Aortic smooth muscle cell (primary cell): ENCODE measurements at places on chromosomes 3 and 15. TPM values are rescaled to one million over a fixed set of nuclear protein-coding genes. Genes with fewer than 3 reads are reported as not detected.

SAMMSON gene
- not detected in 2 replicates for total RNA-seq

FBXW12 gene
- not detected in 2 replicates for total RNA-seq

SYNPR gene
- total RNA-seq, result not detected in 2 replicates

EXD1 gene
- not detected in 2 replicates for total RNA-seq

ADCY5 gene
- total RNA-seq, result under 0.01 and 0.13 TPM in 2 replicates

C3orf52 gene
- 4.0 and 4.8 TPM in 2 replicates for total RNA-seq

ACP3 gene
- total RNA-seq, result not detected in 2 replicates

PLIN1 gene
- 0.12 and 0.26 TPM in 2 replicates for total RNA-seq

DNASE1L3 gene
- total RNA-seq, result not detected in 2 replicates

ZBED2 gene
- total RNA-seq, result 0.12 and 0.13 TPM in 2 replicates

ONECUT1 gene
- not detected in 2 replicates for total RNA-seq

RHOV gene
- total RNA-seq, result 0.06 TPM in 1 of 2 replicates, not detected in the other

ANKDD1A gene
- 6.7 and 7.3 TPM in 2 replicates for total RNA-seq

PTX3 gene
- 194 and 257 TPM in 2 replicates for total RNA-seq

MAP6D1 gene
- 0.25 and 0.66 TPM in 2 replicates for total RNA-seq

BMF gene
- total RNA-seq, result 0.79 and 3.2 TPM in 2 replicates

TEX55 gene
- total RNA-seq, result not detected in 2 replicates

CMSS1 gene
- 9.9 and 11.4 TPM in 2 replicates for total RNA-seq

FRMD4B gene
- total RNA-seq, result 12.7 and 18.0 TPM in 2 replicates

DNAH1 gene
- total RNA-seq, result 3.3 and 3.9 TPM in 2 replicates

PLA1A gene
- 0.25 TPM in 1 of 2 replicates, not detected in the other for total RNA-seq

PATL2 gene
- 0.62 and 0.92 TPM in 2 replicates for total RNA-seq

GOLGA6D gene
- not detected in 2 replicates for total RNA-seq

FBLN2 gene
- 461 and 547 TPM in 2 replicates for total RNA-seq

CD200 gene
- 4.0 and 6.1 TPM in 2 replicates for total RNA-seq

PLCD1 gene
- 54.6 and 64.2 TPM in 2 replicates for total RNA-seq

NR2F2 gene
- 8.5 and 12.7 TPM in 2 replicates for total RNA-seq
